ENCODE measurements at places on chromosomes 13 and 19. TPM values are rescaled to one million over a fixed set of nuclear protein-coding genes. Genes with fewer than 3 reads are reported as not detected.
A peak's percentile ranks its signal among the peaks of the same experiment; 100 is the strongest.

GRCh38 chr13:77001963-77002587 is 10.2 kb downstream of the CLN5 start:
- no peak for DNase-seq

Gene FBXO27
- total RNA-seq, result not detected

DNA sequence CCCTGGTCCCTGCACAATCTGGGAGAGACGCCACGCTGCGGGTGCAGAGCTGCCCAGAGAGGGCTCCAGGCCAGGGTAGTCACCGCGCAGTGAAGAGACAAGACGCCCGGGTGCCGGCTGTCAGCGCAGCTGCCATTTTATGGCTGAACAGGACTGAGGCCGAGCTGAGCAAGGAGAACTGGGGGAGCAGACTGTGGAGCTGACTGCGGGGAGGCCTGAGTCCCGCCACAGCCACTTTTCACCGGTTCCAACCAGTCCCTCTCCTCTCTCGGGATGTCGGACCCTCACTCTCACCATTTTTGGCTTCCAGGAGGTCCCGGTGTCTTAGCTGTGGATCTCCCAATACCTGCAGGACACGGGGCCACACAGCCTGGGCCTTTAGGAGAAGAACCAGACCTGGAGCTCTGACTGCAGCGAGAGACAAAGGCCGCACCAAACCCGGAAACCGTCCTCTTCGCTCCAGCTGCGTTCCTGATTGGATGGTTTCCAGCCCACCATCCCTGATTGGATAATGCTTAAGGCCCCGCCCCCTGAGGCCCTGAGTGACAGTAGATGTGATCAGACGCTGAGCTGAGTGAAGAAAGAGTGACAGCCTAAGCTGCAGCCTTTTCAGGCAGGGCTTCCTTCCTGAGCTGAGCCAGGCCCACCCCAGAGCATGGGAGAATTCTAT is at the start of gene ZNF626:
Gene ZNF626 (minus strand): TSS at position 422 of the 670 bp plus-strand sequence. CDS start 125 bp downstream, at position 297.
- DNase-seq, result peak; percentile 89

Gene C19orf18
- 0.70 TPM for total RNA-seq

DNA sequence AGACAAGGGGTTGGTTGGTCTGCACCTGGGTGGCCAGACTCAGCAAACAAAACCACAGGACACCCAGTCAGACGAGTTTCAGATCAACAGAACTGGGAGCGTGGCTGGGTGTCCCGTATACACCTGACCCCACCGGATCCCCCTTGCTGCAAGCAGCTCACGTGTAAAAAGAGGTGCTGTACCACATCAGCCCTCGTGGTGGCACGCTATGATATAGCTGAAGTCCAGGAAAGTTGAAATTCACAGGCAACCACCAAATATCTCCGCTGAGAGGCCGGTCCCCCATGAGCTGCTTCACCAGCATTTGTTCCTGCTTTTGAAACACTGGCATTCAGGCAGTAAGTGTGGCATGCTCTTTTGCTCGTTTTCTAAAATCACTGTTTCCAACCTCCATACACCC is 92.3 kb downstream of the TUBA3C start:
- no peak for DNase-seq

Gene ZNF492
- not detected for total RNA-seq

Gene ICAM4
- total RNA-seq, result 3.6 TPM

Gene KLK11
- not detected for total RNA-seq

GRCh38 chr19:14561249-14561648 is 10.6 kb downstream of the NDUFB7 start:
- no peak for DNase-seq

Gene WDR87
- not detected for total RNA-seq
